ENCODE measurements at places on chromosomes 1 and 21.
A peak's percentile ranks its signal among the peaks of the same experiment; 100 is the strongest.

GRCh38 chr1:109275706-109276345 is 7.1 kb downstream of the PSRC1 start:
- DNase-seq: no peak

DNA sequence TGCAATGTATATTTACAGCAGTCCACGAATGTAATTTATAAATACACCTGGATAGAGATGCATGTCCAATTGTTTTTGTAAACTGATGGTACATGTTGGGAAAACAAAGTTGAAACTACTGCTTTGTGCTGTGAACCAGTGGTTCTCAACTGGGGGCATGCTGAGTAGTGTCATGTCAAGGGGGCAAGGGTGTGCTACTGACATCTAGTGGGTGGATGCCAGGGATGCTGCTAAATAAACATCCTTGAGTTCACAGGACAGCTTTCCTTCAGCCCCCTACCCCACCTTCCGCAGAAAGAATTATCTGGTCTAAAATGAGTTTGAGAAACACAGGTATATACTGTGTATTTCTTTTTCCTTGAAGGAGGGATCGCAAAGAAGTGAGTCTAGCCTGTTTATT is 95.9 kb downstream of the RASAL2 start:
- peak; percentile 66 for DNase-seq

GRCh38 chr1:179969962-179970361 is 15.4 kb downstream of the CEP350 start:
- DNase-seq: no peak

DNA sequence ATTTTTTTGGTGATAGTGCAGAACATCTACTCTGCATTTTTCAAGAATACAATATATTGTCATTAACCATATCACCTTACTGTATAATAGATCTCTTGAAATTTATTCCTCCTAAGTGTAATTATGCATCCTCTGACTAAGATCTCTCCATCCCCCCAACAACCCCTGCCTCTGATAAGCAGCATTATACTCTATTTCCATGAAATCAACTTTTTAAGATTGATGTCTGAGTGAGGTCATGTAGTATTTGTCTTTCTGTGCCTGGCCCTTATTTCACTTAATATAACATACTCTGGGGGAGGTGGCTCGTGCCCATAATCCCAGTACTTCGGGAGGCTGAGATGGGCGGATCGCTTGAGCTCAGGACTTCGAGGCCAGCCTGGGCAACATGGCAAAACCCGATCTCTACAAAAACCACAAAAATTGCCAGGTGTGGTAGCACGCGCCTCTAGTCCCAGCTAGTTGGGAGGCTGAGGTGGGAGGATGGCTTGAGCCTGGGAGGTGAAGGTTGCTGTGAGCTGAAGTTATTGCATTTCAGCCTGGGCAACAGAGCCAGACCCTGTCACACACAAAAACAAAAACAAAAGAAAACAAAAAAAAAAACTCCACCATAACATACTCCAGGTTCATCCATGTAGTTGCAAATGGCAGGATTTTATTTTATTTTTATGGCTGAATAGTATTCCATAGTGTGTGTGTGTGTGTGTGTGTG is 5.7 kb downstream of the ACOT11 start:
- DNase-seq: no peak

DNA sequence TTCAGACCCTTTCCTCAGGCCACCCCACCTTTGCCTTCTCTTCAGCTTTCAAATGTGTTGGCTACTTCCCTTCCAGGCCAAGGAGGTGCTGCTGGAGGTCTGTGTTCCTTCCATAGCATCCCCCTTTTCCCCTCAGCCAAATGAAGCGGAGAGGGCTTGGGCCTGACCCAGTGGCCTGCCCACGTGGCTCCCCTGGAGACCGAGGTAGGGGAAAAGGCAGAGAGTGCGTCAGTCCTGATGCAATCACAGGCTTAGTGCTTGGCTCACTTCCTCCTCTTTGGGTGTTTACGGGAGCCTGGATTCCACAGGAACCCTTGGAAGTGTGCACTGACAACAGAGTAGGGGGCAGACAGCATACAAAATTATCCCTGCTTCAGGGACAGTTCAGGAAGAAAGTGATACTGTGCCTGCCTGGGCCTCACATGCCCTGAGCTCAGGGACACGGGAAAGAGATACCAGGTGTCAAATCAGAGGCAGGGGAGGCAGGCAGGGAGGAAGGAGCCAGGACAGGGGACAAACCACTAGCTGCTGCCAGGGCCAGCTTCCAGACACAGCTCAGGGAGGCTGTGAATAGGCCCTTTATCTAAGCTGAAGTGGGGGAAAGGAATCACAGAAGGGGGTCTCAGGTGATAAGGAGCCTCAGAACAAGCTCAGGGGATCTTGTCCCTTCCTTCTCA is 16.6 kb upstream of the PTP4A2 start:
- peak; percentile 42 for DNase-seq

DNA sequence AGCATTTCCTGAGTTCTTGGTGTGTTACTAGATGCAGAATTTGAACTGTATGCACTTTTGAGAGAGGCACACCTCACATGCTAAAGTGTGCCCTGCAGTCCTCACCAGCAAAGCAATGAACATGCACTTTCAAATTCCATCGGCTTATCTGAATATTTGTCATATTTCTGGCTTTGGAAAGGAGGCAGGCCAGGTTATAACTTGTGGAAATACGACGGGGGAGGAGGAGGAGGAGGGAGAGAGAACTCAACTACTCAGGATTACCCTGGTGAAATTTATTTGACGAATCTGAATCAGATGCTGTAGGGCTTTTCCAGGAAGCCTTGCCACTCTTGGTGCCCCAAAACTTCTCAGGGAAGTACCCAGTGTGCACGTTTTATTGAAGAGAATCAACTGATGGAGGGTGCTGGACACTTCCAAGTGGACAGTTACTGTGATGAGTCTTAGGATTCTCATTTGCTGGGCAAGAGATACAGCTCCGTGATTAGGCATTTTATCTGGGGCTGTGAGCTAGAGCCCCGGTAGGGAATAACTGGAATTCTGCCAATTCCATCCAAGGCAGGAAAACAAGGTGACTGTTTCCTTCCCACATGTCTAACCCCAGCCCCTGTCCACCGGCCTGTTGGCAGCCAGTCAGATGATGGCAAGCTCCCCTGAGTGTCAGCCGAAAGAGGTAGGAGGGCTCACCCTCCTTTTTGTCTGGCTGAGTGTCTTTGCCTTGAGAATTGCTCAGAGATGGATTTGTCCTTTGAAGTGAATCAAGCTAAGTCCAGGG is 3.8 kb downstream of the PDPN start:
- DNase-seq: no peak

Data from neural progenitor cell (in vitro differentiated cells).